ENCODE measurements at places on chromosomes 1 and 21.

DNA sequence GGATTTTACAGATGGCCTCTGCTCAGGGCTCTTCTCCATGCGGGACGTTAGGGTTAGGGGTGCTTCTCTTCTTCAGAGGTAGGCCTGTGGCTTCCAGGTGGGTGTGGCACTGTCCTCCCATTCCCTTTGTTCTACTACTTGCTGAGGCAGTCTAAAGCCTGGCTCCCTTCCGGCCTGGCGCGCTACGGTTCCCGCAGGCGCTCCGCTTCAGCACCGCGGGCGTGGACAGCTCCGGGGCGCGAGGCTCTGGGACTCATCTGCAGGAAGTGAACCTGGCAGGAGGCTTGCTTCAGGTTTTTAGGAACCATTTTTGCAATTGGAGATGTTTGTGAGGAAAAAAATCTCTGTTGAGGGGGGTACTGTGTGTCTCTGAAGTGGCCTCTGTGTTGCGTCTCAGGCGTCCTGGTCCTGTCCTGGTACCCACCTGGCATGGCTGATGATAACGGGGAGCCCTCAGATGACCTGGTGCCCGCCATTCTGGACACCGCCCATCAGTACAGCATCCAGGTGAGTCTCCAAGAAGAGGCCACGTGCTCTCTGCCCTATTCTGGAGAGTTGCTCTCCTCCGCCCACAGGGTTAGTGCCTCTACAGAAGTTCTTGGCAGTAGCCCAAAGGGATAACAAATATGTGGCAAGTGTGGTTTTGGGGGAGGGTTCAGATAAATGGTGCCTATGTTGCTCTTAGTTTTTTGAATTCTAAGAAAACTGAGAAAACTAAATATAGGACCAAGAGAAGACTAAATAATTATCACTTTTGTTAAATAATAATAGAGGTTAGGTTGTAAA, 1.9 kb downstream of the MANEAL start:
- peak; percentile 45 for DNase-seq

DNA sequence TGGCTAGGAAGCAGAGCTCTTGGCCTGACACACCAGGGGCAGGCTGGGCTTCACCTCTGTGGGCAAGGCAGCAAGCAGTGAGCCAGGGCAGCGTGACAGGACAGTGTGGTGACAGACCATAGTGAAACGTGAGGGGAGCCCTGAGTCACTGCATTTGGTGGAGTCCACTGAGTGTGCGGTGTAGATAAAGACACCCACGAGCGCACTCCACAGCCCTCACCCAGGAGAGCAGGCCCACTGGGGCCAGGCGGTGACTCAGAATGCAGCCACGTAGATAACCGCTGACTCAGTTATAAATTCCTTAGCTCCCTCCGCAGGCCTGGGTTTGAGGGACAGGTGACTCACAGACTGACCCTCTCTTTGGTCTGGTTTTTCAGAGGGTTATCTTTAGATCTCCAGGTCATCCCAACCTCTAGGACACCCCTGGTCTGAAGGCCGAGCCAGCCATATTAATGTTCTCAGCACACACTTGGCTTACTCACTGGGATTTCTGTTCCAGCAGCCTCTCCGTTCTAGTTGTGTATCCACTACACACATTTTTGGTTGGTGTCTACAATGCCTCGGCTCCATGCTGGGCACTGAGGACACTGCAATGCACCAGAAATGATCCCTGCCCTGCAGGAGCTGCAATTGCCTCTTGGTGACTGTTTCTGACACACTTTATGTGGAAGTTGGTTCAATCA, 90.2 kb upstream of the TSPAN2 start:
- DNase-seq: peak; percentile 82

- no peak for DNase-seq
Observed at GRCh38 chr1:60949826-60950197, 132.5 kb upstream of the NFIA start.

DNA sequence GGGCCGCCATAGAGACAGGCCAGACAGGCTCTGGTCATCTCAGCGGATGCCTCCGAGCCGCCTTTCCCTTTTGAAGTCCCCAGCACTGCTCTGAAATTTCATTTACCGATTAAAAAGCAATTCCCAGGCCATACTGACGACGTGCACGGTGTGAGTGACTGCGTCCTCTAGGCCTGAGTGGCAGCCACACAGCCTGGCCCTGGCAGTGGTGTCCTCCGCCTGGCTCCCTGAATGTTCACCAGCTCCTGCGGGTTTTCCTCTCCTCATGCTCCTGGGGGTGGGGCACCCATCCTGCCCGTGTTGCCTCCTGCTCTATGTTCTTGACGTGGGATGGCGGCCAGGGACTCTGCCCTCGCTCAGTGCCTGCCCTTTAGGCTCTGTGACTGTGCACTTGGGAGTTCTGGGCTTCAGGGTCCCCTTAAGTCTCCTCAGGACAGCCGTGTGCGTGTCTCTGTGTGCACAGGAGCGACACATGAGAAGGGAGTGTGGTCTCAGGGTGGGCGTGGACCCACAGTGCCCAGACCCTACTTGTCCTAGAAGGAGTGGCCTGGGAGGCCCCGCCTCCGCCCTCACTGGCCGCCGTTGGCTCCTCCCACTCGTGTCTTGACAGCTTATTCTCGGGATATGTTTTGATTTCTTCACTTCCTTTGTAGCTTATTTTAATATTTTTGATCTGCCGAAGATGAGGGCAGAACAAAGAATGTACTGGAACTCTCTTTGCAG, 3.6 kb downstream of the SKI start:
- peak; percentile 60 for DNase-seq

DNA sequence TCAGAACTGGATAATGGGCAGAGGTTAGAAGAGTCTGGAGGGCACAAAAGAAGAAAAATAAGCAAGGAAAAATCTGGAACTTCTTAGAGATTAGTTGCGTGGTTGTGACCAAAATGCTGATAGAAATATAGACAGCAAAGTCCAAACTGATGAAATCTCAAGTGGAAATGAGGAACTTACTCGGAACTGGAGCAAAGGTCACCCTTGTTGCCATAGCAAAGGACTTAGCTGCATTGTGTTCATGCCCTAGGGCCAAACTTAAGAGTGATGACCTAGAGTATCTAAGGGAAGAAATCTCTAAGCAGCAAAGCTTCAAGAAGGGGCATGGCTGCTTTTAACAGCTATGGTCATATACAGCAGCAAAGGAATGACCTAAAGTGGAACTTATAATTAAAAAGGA, 180.0 kb downstream of the TTLL7 start:
- DNase-seq: no peak
